Stimulated activated CD8-positive, alpha-beta memory T cell treated with anti-CD3 and anti-CD28 coated beads, Interleukin-4, amount 100 ng/mL, for 48 hours (primary cell): ENCODE measurements at places on chromosomes 16 and 17.

- no peak for DNase-seq
Measured at GRCh38 chr16:15996432-15997109, 47.2 kb downstream of the ABCC1 start.

DNA sequence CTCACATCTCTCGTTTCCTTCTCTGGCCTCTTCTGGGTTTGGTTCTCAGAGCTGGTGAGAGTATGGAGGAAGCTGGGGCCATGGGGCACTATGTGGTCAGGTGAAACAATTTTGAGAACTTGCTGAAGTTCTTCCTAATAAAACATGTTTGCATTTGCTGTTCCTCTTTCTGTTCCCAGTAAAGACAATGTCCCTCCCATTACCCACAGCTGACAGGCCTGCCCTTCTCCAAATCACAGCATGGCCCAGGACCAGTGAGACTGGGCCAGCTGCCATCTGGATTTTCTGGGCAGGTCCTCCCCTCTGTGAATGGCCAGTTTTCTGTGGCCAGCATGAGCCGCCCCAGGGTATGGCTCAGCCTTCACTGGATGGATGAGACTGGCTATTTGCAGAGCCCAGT is at the start of gene CD300H:
TSS of gene CD300H (minus strand) at position 113 of the 400 bp plus-strand sequence.
- DNase-seq, result no peak

- DNase-seq, result no peak
Measured at GRCh38 chr17:5118219-5118618, 2.4 kb downstream of the USP6 start.

- DNase-seq, result no peak
Measured at GRCh38 chr16:55251151-55251550, 72.9 kb upstream of the IRX6 start.

DNA sequence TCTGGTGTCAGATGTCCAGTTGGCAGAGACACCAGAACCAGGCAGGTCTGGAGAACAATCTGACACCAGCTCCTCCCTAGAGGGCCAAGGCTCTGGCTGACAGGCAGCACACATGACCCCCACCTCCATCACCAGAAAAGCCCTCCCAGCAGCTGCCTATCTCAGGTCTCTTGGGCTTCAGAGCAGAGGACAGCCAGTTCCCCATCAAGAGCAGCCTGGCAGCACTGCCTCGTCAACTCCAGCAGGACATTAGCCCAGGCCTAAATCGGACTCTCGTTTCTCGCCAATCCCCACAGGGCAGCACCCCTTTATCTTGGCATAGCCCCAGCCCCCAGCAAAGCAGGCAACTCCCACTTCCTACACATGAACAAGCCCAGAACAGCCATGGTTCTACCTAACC is 4.4 kb downstream of the JUP start:
- no peak for DNase-seq

- DNase-seq, result no peak
Measured at GRCh38 chr16:17342031-17342430, 128.7 kb downstream of the XYLT1 start.

- DNase-seq, result no peak
Measured at GRCh38 chr17:192666-193425, 11.4 kb upstream of the DOC2B start.

DNA sequence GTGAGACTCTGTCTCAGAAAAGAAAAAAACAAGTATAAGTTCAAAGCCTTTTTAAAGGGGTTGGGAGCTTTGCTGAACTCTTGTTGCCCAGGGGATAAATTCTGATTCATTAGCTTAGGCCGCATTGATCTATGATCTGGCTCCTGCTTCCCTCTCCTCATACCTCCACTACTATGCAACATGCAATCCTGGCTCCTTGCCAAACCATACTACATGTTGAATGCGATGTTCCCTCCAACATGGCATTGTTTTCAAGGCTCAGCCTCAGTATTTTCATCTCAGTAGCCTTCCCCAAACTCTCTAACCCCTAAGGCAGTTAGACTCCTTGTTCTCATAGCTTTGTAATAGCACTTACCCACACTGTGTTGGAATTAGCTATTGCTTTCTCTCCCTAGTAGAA is 6.2 kb downstream of the REXO5 start:
- DNase-seq, result no peak

DNA sequence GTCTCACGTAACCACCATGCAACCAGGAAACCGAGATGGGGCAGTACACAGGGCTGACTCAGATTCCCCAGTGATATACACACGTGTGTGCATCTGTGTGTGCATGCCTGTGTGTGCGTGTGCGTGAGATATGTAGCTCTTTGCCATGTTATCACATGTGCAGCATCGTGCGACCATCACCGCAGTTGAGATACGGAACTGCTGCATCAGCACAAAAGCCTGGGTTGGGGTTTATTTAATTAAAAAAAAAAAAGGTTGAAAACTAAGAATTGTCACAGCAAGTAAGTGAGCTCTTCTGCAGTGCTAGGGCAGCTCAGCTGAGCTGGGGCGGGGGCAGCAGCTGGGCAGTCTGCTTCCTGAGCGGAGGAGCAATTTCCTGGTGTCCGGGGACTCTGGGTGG is 152.5 kb downstream of the RBFOX3 start:
- no peak for DNase-seq

DNA sequence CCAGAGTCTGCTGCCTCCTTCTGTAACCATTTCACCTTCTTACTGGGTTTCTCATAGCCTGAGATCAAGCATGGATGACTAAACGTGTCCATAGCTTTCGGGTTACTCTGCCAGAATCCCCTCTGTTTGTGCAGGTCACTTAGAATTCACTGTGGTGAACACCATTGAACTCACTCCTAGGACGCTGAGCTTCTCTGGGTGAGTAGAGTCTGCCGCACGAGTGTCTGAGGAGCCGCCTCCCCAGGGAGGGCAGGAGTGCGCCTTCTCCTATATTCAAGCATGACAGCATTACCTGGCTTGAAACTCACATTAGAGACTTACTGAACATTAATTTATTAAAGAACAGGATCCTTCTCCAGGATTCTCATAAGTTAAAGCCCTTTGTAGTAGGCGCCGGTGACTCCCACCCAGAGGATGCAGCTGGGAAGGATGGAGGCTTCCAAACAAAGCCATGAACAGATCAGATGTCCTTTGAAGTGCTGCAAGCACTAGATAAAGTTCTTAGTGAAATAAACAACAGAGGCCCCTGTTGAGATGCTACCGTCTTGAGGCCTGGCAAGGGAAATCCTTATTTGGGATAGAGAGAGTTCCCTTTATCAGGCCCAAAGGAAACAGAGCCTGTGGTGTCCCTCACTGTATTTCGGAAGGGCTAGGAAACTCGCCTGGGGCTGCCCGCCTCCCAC is 144.6 kb upstream of the PLCG2 start:
- no peak for DNase-seq

GRCh38 chr16:309476-309875 is 26.5 kb downstream of the PDIA2 start:
- DNase-seq, result no peak

- no peak for DNase-seq
Measured at GRCh38 chr16:17519101-17519955, 48.6 kb upstream of the XYLT1 start.

- no peak for DNase-seq
Measured at GRCh38 chr16:1784977-1785845, 2.5 kb downstream of the NUBP2 start.

GRCh38 chr17:2723997-2724783 is 12.6 kb upstream of the CLUH start:
- peak; percentile 33 for DNase-seq

DNA sequence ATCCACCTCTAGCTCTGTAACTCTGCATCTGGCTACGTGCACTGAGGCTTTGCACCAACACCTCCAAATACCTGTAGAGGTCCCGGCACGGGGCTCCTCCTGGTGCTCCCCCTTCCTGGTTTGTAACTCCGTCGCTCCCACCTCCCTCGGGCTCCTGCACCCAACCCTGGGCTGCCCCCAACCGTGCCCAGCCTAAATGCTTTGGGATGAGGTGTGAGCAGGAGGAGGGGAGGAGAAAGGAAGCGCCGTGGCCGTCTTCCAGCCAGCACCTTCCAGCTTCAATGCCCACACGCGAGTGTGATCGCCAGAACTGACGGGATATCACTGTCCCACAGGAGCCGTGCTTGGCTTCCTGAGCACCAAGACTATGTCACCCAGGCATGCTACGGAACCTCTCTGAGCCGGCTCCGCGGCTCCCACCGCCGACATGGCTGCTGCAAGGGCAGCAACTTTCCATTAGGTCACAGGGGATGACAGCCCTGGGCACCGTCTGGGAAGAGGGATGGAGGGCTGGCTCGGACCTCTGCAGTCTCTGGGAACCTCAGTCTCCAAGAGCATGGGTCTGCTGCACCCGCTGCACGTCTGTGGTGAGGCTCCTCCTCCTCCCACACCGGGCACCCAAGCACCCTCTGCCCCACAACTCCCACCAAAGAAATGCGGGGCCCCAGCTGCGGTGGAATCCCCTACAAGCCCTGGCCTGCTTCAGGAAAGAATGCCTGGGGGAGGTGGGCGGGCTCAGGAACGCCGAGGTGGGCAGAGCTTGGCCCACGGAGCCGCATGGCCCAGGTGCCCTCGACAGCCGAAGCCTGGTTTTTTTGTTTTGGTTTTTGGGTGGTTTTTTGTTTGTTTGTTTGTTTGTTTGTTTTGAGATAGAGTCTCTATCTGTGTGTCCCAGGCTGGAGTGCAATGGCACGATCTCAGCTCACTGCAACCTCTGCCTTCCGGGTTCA is 6.4 kb upstream of the SLC38A10 start:
- DNase-seq, result no peak
